ENCODE measurements at places on chromosomes 4 and X.
A peak's percentile ranks its signal among the peaks of the same experiment; 100 is the strongest.

DNA sequence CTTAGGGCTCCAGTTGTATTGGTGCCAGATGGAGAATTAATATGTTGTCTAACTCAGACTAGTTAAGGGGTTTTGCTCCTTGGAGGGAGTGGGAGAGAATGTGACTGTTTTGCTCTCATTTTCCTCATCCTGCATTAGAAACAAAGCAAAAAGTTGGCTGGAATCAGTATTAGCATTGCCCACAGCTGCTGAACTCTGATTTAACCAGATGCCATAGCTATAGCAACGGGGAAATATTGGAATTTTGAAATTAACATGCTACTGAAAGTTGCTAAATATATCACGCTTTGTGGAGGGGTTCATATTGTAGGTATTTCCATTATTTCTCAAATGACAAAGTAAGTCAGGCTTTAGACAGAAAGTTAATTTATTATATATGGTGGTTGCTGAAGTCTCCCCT is 66.7 kb upstream of the EOLA2 start:
- DNase-seq: no peak

- no peak for DNase-seq
Observed at GRCh38 chr4:150827226-150827625, 187.9 kb downstream of the LRBA start.

DNA sequence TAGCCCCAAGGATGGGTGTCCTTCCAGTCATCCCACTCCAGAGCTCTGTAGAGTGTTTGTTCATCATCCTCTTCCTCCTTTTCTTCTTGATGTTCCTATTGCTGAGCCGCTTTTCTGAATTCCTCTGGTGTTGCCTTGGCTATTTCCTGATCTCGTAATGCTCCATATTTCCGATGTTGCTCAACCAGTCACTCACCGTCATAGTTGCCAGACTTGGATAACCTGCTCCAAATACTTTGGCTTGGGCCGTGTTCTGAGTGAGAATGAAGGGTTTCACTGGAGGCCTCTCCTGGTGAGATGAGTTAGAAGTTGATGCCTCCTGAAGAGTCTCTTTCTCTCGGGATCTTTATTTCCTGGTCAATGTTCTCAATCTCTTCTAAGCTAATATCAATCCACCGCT is 27.8 kb upstream of the HNRNPD start:
- DNase-seq: no peak

DNA sequence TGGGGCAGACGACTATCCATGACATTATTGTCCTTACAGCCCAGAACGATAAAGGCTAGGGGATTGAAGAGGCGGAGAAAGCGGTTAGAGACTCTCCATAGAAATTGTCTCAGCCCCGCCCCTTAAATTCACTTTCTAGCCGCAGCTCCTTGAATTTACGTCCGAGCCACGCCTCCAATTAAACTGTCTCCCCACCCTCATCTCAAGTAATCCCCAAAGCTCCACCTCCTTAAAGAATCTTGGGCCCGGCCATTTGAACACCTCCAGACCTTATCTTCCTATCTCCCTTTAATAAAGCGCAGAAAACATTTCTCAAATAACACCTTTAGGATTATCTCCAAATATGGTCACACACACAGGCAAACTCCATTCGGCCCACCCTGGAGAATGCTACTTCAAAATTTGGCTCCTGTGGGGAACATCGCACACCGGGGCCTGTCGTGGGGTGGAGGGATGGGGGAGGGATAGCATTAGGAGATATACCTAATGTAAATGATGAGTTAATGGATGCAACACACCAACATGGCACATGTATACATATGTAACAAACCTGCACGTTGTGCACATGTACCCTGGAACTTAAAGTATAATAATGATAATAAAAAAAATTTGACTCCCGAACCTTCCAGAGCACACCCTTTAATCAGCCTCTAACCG is 7.2 kb upstream of the MAGIX start:
- DNase-seq: no peak

GRCh38 chr4:153535772-153536513 is 69.8 kb downstream of the TMEM131L start:
- DNase-seq: no peak

GRCh38 chrX:136162827-136163570 is 15.7 kb downstream of the FHL1 start:
- DNase-seq: peak; percentile 7

DNA sequence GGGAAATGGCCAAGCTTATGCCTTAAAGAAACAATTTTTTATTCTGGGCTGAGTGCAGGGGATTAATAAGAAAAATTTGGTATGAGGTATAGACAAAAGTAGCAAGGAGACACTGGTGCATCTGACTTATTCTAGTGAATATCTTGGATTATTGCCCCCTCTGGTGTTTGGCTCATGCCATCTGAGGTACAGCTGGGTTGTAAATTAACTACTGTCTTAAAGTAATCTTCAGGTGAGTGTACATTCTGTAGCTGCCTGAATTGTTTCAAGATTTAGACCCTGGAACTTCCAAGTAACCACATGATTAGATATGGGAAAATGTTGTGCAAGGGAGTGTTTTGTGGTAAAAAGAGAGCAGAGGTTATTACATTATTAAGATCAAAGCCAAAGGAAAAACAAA is 988.7 kb downstream of the FAM133A start:
- no peak for DNase-seq

DNA sequence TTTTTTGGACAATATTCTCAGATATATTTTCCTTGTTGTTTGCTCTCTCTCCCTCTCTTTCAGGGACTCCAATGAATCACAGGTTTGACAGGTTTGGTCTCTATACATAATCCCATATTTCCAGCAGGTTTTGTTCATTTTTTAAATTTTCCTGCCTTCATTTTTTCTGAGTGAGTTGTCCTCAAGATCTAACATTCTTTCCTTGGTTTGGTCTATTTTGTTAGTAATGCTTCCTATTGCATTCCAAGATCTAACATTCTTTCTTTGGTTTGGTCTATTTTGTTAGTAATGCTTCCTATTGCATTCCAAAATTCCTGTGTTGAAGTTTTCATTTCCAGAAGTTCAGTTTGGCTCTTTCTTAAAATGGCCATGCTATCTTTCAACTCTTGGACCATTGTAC is 45.3 kb upstream of the ZMAT1 start:
- DNase-seq: no peak

GRCh38 chr4:22238742-22239141 is 277.1 kb downstream of the ADGRA3 start:
- no peak for DNase-seq

DNA sequence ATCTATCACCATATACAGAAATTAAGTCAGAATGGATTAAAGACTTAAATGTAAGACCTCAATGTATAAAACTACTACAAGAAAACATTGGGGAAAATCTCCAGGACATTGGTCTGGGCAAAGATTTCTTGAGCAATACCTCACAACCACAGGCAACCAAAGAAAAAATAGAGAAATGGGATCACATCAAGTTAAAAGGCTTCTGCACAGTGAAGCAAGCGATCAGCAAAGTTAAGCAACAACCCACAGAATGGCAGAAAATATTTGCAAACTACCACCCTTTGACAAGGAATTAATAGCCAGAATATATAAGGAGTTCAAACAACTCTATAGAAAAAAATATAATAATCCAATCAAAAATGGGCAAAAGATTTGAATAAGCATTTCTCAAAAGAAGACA is 236.9 kb upstream of the EMCN start:
- DNase-seq: no peak

DNA sequence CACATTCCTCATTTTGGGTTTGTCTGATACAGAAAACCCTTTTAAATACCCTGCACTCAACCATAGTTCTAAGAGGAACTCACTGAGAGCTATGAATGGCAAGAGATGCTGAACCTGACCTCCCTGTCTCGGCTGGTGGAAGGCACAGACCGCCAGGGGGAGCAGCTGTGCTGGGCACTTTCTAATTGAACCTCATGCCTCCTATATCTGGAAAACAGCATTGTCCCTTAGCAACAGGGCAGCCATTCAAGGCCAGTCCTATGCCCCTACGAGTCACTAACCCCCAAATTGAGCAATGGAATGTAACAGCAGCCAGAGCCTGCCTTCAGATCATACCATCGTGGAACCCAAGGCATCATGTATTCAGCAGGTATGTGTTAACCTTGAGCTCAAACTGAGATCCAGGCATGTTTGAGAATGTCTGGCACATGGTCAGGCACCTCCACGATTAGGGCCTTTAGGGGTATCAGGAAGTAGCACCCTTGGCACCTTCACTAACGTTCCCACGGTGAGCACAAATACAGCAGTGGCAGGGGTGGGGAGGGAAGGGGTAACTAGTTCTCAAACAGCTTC is 5.1 kb downstream of the USP27X start:
- peak; percentile 15 for DNase-seq

DNA sequence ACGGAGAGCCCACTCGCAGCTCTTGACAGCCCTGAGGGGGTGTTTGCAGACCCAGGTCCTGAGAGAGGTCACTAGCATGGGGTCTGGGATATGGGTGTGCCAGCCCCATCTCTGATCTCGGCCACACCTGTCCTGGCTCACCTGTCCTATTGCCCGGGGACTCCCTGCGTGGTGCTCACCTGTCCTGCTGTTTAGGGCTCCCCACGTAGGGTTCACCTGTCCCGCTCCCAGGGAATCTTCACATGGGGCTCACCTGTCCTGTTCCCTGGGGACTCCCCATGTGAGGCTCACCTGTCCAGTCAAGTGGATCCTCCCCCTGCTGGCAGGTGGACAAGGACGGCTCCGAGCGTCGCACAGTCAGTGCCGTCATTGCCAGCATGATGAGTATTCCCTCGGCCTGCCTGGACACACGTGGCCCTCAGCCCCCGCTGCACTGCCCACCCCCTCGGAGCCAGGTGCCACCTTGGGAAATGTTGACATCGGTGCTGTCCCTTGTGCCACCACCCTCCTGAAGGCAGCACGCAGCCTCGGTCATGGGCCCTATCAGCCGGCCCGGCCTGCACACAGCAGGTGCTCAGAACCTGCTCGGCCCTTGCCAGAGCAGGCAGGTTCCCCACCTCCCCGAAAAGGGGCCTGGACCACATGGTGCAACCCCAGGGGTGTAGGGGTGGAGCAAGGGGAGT is 6.3 kb downstream of the SLC49A3 start:
- DNase-seq: no peak

DNA sequence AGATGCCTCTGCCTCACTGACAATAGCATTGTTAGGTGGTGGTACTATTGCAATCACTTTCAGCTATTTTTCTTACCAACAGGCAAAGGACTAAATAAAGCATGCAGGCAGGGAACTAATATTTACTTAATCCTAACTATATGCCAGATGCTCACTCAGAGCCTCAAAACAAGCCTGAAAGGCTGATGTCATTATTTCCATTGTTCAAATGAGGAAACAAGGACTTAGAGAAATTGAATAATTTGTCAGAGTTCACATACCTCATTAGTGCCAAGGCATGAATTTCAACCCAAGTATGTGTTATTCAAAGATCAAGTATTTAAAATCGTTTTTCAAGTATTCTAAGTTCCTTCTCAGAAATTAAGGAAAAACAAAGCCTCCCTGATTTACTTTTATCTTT is 374.9 kb upstream of the TECRL start:
- DNase-seq: no peak

DNA sequence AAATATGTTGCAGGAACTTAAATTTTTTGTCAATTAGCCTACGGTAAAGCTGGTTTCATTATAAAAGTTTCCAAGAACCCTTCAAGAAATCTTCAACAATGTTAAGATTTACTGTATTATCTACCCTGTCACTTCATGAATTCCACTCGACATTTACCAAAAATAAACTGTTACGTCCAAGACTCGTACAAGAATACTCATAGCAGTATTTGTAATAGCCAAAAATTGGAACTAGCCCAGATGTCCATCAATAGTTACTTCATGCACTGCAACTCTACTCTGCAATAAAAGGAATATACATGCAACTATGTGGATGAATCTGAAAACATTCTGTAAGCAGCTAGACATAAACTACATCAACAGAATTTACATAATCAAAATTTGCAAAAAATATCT is 13.4 kb downstream of the RBMX start:
- no peak for DNase-seq

- DNase-seq: no peak
Observed at GRCh38 chrX:10062980-10063379, 93.8 kb upstream of the CLCN4 start.

DNA sequence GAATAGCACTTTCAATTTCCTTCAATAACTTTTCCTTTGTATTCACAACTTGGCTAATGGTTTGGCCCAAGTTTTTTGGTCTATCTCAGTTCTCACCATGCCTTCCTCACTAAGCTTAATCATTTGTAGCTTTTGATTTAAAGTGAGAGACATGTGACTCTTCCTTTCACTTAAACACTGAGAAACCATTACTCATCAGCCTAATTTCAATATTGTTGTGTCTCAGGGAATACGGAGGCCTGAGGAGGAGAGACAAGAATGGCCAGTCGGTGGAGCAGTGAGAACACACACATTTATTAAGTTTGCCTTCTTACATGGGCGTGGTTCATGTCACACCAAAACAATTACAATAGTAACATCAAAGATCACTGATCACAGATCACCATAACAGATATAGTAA is 56.7 kb downstream of the TSPAN5 start:
- no peak for DNase-seq

DNA sequence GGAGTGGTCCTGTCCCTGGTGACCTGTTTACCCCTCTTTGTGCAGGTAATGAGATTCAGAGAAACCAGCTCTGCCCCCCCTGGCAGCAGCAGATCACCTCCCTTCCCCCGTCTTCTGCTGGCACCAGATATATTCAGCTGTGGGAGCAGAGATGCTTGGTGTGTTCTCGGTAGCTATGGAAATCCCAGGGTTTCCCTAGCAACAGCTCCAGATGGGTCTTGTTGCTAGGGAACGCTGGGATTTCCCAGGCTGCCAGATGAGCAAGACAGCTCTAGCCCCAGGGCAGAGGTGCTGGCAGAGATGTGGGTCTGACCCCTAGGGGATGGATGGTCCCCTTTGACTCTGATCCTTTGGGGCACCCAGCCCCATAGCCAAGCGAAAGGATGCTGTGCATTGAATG is 20.2 kb downstream of the CETN2 start:
- no peak for DNase-seq

GRCh38 chr4:2790583-2791517 is 2.0 kb upstream of the SH3BP2 start:
- no peak for DNase-seq

DNA sequence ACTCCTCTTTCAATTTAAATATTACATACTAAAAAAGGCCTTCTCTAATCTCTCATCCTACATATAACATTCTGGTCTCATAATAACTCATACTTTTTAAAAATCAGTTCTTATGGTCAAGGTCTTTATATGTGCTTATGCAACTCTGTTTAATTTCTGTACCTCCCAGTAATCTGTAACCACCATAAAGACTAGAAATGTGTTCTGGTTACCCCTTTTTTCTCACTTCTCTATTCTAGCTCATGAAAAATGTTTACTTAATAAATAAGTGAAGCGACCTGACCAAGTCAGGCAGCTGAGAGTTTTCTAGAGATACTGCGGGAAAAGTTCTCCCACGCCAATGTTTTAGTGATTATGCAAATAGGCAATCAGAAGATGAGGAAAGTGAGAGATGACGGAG is 548.8 kb upstream of the FAM241A start:
- DNase-seq: no peak

Data from stimulated activated CD8-positive, alpha-beta memory T cell treated with anti-CD3 and anti-CD28 coated beads, Interleukin-7, amount 100 ng/mL, for 24 hours (primary cell).